Hindlimb muscle (tissue), 1 donor: ENCODE measurements at places on chromosomes 2 and 18. TPM values are rescaled to one million over a fixed set of nuclear protein-coding genes. Genes with fewer than 3 reads are reported as not detected.

DNA sequence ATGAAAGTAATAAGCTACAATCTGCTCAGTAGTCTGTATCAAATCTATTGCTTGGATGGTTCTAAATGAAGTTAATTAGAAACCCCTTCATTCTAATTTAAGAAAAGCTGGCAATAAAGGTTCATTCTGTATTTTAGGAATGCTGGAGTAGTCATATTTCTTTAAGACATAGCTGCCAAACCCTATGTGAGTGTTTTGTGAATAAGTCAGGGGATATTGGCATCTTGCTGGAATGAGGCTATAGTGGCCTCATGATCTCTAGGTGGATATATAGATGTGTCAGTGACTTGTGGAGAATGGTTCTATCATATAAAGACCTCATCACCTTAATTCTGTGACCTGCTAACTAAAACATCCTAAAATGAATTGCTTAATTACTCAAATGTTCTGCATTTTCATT is 196.3 kb downstream of the PDE1A start:
- no peak for DNase-seq

ZCCHC2 gene
- 9.4 TPM for polyA plus RNA-seq

DNA sequence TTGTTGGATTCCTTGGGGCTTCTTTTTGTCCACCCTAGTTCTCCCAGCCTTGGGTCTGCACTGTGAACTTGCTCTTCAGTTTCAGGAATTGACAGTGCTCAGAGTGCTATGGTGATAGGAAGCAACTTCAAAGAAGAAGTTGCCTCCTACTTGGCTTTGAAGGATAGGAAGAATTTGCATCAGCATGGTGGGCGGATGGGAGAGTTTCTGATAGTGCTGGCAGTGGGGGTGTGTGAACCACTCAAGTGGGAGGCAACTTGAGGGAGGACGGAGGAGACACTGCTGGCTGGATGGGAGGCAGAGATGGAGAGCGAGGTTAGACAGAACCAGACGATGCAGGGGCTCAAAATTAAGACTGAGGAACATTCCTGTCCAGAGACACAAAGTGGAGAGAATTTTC is 164.4 kb upstream of the SKOR2 start:
- no peak for DNase-seq

PAX8 gene
- polyA plus RNA-seq = 2.2 TPM

GRCh38 chr2:213229814-213230213 is 54.5 kb upstream of the SPAG16 start:
- DNase-seq = no peak

INO80B gene
- polyA plus RNA-seq = 23.7 TPM

DNA sequence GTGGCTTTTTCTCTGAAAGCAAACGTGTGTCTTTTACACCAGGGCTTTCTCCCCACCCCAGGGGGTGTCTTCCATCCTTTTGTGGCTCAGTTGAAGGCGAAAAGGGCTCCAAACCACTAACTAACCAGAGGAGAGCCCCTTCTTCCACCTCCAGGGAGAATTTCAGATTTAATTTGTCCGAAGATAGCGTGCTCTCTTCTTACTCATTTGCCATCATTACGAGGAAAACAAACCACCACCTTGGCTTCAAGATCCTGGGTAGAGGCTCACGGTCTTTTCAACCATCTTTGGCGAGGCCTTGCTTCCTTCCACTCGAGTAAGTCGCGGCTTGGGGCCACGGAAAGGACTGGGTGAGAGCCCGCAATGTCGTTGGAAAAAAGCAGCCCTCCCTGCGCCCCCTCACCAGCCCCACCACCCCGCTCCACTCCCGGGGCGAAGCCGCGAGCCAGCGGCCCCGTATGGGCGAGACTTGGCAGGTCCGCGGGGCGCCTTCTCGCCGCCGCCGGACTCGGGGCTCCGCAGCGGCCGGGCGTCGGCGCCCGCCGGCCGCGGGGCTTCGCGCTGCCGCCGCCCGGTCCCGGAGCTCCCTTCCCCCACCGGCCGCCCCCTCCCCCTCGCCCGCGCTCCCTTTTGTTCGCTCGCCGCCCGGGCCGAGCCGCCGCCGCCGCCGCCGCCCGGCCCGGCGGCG is 1.7 kb upstream of the ZNF532 start:
- DNase-seq = peak; percentile 55

DNA sequence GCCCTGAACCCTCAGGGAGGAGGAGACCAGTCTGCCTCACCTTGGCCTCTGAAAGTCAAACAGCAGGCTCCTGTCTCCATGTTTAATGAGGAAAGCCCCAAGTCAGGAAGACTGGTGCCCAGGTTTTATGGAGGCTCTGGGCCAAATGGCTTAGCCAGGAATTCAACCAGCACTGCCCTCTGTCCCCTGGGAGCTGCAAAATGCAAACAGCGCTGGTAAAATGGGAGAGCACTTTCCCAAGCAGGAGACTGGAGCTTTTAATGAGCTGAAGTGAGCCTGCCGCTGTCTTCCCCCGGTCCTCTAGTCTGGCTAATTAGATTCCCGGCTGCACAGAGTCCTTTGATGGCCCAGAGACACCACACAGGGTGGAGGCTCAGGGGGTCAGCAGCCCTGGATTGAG is 276.0 kb upstream of the TRIB2 start:
- no peak for DNase-seq

REEP1 gene
- 88.7 TPM for polyA plus RNA-seq

NHEJ1 gene
- polyA plus RNA-seq = 12.0 TPM

OTOS gene
- not detected for polyA plus RNA-seq

GRCh38 chr2:110712737-110713136 is 19.6 kb upstream of the ACOXL start:
- no peak for DNase-seq

- DNase-seq = no peak
Measured at GRCh38 chr2:134216152-134216829, 37.6 kb upstream of the MGAT5 start.

DNA sequence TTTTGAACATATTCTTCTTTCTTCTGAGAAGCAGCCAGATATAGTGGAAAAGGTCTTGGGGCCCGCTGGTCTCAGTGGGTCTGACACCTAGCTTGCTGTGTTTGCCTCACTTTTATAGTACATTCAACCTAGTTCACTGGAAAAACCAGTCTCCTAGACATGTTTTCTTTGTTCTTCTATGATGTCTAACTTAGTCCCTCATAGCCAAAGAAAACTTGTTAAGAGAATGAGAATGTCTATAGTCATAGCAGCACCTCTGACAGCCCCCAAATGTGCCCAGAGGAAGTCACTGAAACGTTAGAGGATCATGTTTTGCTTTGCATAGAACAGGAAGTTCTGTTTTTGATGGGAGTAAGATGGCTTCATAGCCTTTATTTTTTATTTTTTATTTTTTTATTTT is 40.3 kb downstream of the TNFRSF11A start:
- no peak for DNase-seq
